ENCODE measurements at places on chromosomes 3 and 15.

- no peak for DNase-seq
Observed at GRCh38 chr3:101513419-101513986, 491 bp upstream of the SENP7 start.

GRCh38 chr15:100224206-100225185 is 117.3 kb downstream of the ADAMTS17 start:
- no peak for DNase-seq

DNA sequence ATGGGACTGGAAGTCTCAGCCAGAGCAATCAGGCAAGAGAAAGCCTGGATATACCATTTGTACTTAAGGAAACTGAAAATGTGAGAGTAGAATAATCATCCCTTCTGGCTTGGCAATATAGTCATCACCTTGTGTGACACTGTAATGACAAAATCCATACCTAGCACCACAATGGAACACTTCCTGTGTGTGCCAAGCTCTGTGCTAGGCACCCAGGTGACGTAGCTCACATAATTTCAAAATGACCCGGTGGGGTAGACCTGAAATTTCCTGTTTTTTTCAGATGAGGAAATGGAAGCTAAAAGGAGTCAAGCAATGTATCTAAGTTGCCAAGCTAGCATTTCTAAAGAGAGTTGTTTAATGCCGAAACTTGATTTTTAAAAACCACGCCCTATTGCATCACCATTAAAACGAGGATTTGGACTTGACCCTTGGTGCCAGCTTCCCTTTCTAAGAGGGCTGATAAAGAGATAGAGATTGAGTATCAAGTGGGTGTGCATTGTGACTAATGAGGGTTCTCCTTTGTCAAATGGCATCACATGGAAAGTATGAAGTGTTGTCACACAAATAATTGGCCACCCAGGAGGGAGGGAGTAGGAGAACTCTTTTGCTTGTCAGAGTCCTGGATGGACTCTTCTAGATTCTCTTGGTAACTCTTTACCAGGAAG is 141.3 kb upstream of the PDZRN3 start:
- no peak for DNase-seq

DNA sequence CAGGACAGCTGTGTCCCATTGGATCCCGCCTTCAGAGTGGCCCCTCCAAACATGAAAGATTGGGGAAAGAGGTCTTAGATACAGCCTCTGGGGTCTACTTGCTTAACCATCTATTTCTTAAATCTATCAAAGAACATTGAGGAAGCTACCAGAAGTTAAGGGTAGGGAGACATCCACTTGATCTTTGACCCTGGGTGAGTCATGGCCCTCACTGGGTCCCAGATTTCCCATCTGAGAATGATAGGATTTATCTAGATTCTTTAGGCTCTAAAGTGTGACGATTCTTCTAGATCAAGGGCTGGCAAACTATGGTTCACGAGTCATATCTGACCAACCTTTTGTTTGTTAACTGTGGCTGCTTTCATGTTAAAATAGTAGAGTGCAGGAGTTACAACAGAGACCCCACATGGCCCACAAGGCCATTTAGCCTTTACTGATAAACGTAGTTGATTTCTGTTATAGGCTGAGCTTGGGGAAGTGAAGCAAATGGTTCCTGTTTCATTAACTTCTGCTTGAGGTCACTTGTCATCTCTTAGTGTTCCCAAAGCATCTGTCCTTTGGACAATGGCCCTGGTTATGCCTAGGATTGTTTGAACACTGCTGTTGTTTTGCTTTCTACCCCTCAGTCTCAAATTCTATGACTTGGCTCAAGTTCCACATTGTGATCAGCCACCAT is 8.0 kb downstream of the MUC13 start:
- no peak for DNase-seq

- no peak for DNase-seq
Observed at GRCh38 chr3:194215392-194215791, 79.4 kb downstream of the HES1 start.

GRCh38 chr3:41175365-41175764 is 23.9 kb upstream of the CTNNB1 start:
- no peak for DNase-seq

- DNase-seq, result no peak
Observed at GRCh38 chr15:97196048-97197014, 764.2 kb upstream of the ARRDC4 start.

GRCh38 chr3:116059421-116060096 is 385.7 kb downstream of the LSAMP start:
- DNase-seq, result no peak

GRCh38 chr15:95087253-95087609 is 855.9 kb downstream of the MCTP2 start:
- no peak for DNase-seq

DNA sequence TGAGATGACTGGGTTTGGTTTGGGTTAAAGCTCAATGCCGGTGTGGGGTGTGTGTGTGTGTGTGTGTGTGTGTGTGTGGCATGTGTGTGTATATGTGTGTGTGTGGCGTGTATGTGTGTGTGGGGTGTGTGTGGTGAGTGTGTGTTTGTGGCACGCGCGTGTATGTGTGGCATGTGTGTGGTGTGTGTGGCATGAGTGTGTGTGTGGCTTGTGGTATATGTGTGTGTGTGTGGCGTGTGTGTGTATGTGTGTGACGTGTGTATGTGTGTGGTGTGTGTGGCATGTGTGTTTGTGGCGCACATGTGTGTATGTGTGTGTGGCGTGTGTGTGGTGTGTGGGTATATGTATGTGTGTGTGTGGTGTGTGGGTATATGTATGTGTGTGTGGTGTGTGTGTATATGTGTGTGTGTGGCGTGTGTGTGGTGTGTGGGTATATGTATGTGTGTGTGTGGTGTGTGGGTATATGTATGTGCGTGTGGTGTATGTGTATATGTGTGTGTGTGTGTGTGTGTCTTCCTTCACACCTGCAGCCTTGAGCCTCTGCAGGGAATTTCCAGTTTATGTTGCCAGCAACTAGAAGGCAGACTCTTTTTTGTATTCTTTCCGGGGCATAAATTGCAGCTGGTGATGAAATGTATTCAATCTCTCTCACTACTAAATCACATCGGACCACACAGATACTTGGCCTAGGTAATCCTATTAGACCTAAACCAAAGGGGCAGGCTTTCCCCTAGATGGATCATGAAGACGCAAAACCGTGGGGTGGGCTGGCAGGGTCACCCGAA is 34.8 kb downstream of the CHRD start:
- no peak for DNase-seq

DNA sequence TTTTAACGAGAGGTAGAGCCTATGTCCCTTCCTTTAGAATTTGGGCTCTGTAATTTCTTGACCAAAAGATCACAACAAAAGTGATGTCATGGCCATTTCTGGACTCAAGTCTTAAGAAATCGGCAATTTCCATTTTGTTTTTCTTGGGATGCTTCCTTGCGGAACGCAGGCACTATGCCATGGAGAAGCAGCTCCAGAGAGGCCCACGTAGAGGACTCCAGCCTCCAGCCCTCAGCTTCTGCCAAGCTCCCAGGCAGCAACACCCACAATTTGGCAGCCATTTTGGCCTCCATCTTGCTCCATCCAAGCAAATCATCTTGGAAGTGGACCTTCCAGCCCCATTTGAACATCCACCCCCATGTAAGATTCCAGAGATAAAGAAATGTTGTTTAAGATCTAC is 6.0 kb upstream of the GPD1L start:
- DNase-seq, result no peak

GRCh38 chr3:111335512-111336303 is 206.3 kb upstream of the CD96 start:
- no peak for DNase-seq

DNA sequence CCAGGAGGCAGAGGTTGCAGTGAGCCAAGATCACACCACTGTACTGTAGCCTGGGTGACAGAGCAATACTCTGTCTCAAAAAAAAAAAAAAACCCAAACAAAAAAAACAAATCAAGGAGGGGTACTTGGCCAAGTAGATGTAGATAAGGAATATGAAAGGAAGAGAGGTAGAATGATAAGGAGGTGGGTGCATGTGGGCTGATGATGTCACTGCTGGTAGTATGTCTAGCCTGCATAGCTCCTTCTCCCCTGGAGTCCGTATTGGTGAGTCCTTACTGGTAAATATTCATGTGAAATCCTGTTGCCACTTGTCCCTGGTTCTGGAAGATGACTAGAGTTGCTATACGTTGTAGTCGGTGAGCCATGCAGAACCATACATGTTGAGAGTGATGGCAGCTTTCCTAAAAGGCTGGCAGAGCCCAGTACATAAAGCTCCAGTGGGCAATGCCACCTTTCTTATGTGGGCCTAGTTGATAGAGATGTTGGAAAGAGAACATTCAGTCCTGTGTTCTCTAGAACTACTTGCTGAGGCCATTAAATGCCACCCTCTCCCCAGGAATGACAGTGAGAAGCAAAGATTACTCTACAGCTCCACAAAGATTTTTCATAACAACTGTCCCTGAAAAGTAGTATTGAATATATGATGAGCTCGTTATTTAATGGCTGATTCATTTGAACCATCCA is 11.0 kb downstream of the KAT2B start:
- no peak for DNase-seq

DNA sequence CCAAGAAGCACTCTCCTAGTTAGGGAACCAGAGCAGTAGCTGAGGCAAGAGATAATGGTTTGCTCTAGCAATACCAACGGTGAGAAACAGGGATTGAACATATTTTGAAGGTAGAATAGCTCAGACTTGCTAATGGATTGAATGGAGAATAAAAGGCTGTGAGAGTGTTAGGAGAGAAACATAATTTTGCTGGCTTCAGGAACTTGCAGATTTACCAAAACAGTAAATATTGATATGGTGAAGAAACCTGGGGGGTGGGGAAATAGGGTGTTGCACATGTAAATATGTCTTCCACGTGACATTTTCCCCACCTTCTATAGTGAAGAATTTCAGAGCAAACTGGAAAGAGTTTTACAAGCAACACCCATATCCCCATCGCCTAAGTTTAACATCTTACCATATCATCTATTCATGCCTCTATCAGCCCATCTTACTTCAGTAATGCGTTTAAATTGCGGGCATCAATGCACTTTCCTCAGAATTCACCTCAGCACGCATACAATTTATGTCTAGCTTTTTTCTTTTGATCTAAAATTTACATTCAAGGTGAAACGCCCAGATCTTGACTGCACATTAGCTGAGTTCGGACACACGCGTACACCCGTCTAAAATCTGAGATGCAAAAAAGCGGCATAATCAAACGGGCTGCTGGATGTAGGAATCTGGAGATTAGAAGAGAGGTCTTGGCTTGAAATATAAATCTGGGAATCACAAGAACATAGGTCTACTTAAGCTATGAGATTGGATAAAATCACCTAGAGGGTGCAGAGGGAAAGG is 891 bp upstream of the NR1D2 start:
- DNase-seq, result no peak

DNA sequence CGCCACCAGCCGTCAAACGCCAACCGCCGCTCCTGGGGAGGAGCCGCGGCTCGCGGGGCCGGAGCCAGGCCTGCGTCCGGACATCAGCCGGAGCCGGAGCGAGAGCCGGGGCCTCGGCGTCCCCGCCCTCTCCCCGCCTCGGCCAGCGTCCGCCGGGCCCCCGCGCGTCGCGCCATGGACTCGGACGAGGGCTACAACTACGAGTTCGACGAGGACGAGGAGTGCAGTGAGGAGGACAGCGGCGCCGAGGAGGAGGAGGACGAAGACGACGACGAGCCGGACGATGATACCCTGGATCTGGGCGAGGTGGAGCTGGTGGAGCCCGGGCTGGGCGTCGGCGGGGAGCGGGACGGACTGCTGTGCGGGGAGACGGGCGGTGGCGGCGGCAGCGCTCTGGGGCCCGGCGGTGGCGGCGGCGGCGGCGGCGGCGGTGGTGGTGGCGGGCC is 359 bp downstream of the ARIH1 start:
- DNase-seq, result no peak

DNA sequence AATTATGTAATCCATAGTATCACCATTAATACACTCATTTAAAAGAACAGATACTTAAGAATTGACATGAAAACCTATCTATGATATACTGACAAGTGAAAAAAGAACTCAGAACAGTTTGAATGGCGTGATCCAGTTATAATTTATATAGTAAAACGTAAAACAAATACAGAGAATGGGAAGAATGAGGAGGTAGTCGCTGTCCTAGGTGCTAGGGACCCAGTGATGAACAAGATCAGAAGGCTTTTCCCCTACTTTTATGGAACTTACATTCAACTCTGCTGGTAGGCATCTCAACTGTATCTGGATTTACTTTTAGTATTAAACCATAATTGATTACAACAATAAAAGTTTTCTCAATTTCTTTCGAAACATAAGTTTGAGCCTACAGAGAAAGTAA is 31.8 kb downstream of the GSK3B start:
- DNase-seq, result no peak

GRCh38 chr15:100760357-100760903 is 119.2 kb upstream of the ALDH1A3 start:
- DNase-seq, result no peak

DNA sequence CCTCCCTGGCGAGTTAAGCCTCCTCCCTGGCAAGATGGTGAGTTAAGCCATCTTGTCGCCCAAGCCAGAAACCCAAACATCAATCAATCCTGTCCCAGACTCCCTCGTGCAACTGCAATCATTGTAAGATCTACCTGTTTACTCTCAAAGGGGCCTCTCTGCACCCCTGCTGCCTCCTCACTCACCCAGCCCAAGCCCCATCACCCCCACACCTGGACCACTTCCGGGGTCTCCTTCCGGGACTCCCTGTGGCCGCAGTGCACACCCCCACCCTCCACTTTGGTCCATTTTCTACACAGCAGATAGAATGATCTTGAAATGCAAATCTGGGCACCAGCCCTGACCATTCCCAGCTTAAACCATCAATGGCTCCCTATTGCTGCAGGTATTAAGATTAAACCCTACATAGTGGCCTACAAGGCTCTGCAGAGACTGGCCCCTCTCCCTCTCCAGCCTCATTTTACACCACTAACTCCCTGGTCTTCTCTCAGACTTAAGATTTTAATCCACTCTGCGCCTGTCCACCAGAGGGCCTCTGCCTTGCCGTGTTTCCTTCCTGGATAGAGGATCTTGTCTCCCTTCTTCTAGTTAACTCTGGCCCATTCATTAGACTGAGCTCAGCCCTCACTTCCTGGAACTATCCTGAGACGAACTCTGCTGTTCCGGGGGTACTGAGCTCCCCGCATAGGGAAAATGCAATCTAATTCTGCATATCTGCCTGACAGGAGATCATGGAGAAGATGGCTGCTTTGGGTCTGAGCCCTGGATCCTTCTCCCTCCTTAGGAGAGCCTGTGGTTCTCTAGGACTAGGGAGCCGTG is 41.9 kb upstream of the SLC6A1 start:
- DNase-seq, result no peak

GRCh38 chr15:80694611-80695098 is 455 bp upstream of the ABHD17C start:
- peak; percentile 66 for DNase-seq

DNA sequence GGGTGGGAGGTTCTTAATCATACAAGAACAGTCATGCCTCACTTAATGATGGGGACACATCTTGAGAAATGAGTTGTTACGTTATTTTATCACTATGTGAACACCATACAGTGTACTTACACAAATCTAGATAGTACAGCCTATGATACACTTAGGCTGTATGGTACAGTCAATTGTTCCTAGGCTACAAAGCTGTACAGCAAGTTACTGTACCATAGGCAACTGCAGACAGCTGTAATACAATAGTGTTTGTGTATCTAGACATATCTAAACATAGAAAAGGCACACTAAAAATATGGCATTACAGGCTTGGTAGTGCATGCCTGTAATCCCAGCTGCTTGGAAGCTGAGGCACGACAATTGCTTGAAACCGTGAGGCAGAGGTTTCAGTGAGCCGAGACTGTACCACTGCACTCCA is 55.7 kb upstream of the PLXND1 start:
- DNase-seq, result no peak

Data from NCI-H345 (cell line).